ENCODE measurements at places on chromosomes 7 and 10. TPM values are rescaled to one million over a fixed set of nuclear protein-coding genes. Genes with fewer than 3 reads are reported as not detected.

- H3K4me1 ChIP-seq: no peaks in the 10 kb centered on the region
- H3K27me3 ChIP-seq: no peaks in the 10 kb centered on the region
- H3K36me3 ChIP-seq: no peaks in the 10 kb centered on the region
- H3K27ac ChIP-seq: no peak overlapping the region
- DNase-seq: peak; percentile 53
- H3K4me3 ChIP-seq: no peak overlapping the region
These were observed 248.9 kb downstream of the KIAA1217 start for GRCh38 chr10:24457661-24458318.

The CC2D2B gene
- total RNA-seq: 0.33 TPM

DNA sequence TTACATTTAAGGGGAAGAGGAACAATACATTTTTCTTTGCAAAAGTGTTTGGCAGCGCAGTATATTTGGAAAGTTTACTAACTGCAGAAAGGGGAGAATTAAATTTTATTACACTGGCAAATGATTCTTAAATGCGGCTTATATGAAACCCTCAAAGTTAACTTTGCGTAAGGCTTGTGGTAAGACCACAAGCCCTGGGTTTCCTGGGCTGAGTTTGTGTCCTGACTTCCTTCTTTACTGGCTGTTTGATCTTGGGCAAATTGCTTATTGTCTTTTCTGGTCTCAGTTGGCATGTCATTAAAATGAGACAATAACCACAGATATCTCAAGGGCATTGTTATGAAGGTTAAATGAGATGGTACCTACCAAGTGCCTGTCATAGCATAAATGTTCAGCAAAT lies 106.8 kb downstream of the GLRX3 start:
- H3K4me1 ChIP-seq: no peaks in the 10 kb centered on the region
- H3K27ac ChIP-seq: no peak overlapping the region
- H3K27me3 ChIP-seq: no peaks in the 10 kb centered on the region
- no peaks in the 10 kb centered on the region for H3K36me3 ChIP-seq
- no peak overlapping the region for H3K4me3 ChIP-seq

DNA sequence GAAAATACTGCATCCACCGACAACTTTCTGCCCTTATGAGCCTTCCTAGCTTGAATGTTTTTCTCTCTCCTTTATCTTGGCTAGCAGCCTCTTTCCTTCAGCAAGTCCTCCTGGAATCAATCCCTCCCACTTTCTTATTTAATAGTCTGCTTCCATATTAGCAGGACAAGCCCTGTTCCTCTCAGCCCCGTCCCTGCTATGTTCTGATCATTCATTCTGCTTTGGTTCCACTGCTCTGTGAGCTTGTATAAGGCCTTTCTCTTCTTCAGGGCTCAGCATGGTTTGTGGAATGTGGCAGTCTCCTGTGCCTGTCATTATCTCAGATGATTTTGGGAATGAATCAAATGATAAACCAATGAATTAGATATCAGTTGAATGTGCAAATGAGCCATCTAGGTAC lies 420.1 kb downstream of the DPP6 start:
- DNase-seq: no peak
- no peaks in the 10 kb centered on the region for H3K4me1 ChIP-seq
- H3K27ac ChIP-seq: no peak overlapping the region
- no peaks in the 10 kb centered on the region for H3K36me3 ChIP-seq
- no peak overlapping the region for H3K4me3 ChIP-seq

- DNase-seq: no peak
- no peaks in the 10 kb centered on the region for H3K4me1 ChIP-seq
- H3K27ac ChIP-seq: no peak overlapping the region
- no peak overlapping the region for H3K4me3 ChIP-seq
- H3K27me3 ChIP-seq: no peaks in the 10 kb centered on the region
These were observed 9.8 kb downstream of the ALOX5 start for GRCh38 chr10:45383682-45384330.

DNA sequence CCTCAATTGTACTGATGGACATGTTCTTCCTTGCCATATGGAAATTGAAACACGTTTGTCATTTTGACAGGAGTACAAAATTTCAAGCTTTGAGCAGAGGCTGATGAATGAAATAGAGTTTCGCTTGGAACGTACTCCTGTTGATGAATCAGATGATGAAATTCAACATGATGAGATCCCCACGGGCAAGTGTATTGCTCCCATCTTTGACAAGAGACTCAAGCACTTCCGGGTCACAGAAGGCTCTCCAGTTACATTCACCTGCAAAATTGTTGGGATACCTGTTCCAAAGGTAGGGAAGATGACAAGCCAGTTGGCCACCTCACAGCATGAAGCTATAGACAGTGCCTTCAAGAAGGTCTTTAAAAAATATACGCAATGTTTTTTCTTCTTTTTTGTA lies 43.1 kb downstream of the ATOH7 start:
- no peak for DNase-seq
- no peaks in the 10 kb centered on the region for H3K4me1 ChIP-seq
- H3K27ac ChIP-seq: no peak overlapping the region
- no peaks in the 10 kb centered on the region for H3K36me3 ChIP-seq

GRCh38 chr10:14926722-14927416 lies 27.0 kb downstream of the DCLRE1C start:
- no peaks in the 10 kb centered on the region for H3K4me1 ChIP-seq
- DNase-seq: no peak
- no peaks in the 10 kb centered on the region for H3K27me3 ChIP-seq

The MCM10 gene
- total RNA-seq: 0.83 TPM

- H3K36me3 ChIP-seq: no peaks in the 10 kb centered on the region
- no peaks in the 10 kb centered on the region for H3K4me1 ChIP-seq
- no peak for DNase-seq
These were observed 5.2 kb upstream of the NPSR1 start for GRCh38 chr7:34652809-34653208.

DNA sequence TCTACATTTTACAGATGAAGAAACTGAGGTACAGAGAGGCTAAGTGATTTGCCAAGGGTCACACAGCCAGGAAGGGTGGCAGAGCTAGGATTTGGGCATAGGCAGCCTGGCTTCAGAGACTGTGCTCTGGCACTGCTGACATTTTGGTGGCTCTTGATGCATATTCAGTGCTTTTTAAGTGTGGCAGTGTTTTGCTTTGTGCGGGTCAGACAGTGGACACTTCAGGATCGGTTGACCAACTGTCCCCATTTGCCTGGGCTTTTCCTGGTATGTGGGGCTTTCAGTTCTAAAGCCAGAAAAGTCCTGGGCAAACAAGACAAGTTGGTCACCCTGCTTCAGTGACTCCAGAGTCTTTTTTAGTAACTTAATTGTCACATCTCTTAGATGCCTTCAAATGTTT lies 35.0 kb downstream of the SUFU start:
- H3K27me3 ChIP-seq: no peaks in the 10 kb centered on the region
- H3K27ac ChIP-seq: no peak overlapping the region
- DNase-seq: no peak
- no peaks in the 10 kb centered on the region for H3K36me3 ChIP-seq
- H3K4me1 ChIP-seq: no peaks in the 10 kb centered on the region
- H3K4me3 ChIP-seq: no peak overlapping the region

The SCART1 gene
- 1.3 TPM for total RNA-seq

The GPNMB gene
- 177 TPM for total RNA-seq

The GLI3 gene
- 6.4 TPM for total RNA-seq
